ENCODE measurements at places on chromosomes 2 and 18.
A peak's percentile ranks its signal among the peaks of the same experiment; 100 is the strongest.

GRCh38 chr2:19360266-19360965 is 2.0 kb upstream of the OSR1 start:
- DNase-seq: no peak

- no peak for DNase-seq
Measured at GRCh38 chr2:173989160-173989883, 24.1 kb upstream of the SP3 start.

DNA sequence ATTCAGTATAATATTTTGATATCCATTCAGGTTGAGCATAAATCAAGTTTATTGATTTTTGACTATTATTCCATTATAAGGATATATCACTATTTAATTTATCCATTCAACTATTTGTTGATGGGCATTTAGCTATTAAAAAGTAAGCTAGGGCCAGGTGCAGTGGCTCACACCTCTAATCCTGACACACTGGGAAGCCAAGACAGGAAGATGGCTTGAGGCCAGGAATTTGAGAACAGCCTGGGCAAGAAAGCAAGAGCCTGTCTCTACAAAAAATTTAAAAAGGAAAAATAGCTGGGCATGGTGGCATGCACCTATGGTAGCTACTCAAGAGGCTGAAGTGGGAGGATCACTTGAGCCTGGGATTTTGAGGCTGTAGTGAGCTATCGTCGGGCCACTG is 183.5 kb downstream of the HNMT start:
- no peak for DNase-seq

GRCh38 chr2:197315371-197315770 is 4.8 kb upstream of the ANKRD44 start:
- no peak for DNase-seq

DNA sequence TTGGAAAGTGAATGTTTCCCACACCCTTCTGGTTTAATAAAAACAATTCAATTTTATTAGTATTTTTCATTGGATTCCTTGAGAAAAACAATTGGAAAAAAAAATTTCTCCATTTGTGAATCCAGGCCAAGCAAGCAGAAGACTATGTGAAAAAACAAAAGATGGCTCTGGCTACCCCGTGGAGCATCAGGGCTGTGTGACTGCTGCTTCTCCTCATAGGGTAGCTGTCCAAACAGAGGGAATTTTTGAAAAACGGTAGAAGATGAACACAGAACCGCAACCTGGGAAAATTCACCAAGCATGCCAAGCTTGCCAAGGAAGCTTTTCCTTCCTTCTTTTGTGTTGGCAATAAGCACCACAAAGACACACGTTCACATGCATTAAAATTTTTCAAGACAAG is 71.3 kb upstream of the ACVR2A start:
- no peak for DNase-seq

DNA sequence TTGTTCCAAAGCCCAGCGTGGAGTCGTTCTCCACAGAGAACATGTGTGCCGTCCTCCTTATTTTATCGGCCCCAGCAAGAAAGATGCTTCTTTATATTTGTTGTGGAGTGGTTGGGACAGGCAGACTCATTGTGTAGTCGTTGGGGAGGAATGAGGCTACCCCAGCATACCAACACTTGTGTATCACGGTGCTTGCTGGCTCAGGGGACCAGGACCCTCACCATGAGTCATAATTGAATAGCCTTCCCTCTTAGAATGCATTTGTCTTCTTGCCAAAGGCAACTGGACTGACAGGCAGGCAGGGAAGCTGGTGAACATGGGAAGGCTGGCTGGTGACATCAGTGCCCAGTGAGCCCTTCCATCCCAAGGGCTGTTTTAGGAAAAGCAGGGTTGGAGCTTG is 4.7 kb downstream of the CAPN10 start:
- no peak for DNase-seq

DNA sequence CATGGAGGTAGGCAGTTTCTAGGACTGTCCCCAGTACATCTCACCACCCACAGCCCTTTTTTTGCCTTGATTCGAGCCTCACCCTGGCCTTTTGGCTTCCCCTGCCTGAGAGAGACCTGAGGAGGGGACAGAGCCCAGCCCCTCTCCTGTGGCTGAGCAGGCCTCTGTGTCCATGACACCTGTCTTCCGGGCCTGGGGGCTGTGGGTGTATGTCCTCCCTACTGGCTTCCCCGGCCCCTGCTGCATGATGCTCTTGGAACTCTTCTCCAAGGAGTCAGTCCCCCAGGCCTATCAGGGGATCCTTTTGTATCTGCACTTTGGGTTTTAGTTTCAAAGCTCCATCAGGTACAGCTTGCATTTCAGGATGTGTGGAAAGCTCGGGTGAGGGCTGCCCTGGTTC is 80.4 kb downstream of the STPG4 start:
- DNase-seq: no peak

DNA sequence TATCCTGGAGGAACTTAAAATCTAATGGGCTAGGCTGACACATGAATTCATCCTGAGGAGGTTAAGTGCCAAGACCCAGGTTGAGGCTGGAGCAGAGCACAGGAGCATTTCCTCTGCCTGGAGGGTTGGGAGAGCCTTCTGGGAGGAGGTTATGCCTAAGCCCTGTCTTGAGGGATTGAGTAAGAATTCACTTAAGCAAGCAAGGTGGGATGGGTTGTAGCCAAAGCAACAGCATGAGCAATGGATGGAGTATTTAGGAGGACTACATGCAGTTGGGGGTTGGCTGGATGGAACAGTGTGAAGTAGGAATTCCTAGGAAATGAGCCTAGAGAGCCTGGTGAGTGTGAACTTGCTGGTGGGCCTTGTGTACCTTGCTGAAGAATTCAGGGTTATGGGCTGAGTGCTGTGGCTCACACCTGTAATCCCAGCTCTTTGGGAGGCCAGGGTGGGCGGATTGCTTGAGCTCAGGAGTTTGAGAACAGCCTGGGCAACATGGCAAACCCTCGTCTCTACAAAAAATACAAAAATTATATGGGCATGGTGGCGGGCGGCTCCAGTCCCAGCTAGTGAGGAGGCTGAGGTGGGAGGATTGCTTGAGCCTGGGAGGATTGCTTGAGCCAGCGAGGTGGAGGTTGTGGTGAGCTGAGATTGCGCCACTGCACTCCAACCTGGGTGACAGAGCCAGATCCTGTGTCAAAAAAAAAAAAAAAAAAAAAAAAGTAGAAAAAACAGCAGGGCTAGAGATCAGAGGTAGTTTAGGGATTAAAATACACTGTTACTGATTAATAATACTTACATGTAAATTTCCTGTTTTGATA is 22.2 kb downstream of the TANC1 start:
- DNase-seq: peak; percentile 93

GRCh38 chr2:235577404-235578330 is 83.8 kb downstream of the AGAP1 start:
- DNase-seq: peak; percentile 90

GRCh38 chr2:169294001-169294675 is 68.2 kb downstream of the LRP2 start:
- no peak for DNase-seq

DNA sequence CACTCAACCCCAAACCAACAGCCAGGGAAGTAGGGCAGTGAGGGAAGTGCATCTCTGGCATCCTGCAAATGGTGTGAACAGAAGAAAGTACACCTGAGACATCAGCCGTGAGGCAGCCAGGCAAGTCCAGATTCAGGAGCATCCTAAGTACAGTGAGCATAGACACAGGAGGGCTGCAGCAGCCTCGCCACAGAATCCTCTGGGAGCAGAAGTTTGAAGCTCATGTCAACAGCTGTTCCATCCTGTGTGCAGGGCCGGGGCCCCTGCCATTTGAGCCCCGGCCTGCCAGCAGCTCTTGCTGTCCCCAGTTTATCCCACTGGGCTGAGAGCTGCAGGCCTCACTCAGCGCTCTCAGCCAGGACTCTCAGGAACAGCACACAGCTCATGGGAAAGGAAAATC is 14.5 kb downstream of the LOXHD1 start:
- no peak for DNase-seq

- DNase-seq: no peak
Measured at GRCh38 chr2:47226923-47227220, 71.8 kb upstream of the STPG4 start.

- DNase-seq: no peak
Measured at GRCh38 chr2:144942516-144943256, 422.8 kb upstream of the ZEB2 start.

GRCh38 chr18:25805323-25805722 is 285.1 kb downstream of the SS18 start:
- no peak for DNase-seq

DNA sequence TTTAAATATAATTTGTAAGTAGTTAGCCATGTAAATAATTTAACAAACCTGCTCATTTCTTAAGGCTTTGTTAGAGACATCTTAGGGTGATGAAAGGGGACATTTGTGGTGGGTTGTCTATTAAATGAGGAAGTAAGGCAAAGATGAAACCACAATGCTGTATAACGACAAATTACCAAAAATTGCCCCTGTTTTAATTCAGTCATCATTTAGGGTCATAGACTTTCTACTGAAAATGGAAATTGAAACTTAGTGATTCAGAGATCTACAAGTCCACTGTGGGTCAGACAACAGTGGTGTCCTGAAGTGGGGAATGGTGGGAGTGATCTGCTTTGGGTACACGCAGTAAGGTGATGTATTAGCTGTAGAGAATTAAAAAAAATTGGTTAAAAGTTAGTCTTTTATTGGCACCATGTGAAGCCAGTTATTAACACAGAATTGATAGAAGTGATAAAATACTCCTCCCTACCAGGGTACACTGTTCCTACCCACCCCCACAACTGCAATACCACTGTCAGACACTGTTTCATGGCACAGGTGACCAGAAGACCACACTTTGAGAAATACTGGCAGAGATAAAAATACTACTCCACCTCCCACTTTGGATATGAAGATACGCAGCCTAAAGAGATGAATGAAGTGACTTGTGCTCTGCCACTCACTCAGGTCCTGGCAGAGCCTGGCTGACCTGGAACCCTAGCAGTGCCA is 13.4 kb downstream of the CERS6 start:
- no peak for DNase-seq

- DNase-seq: peak; percentile 76
Measured at GRCh38 chr18:76503649-76504386, 8.8 kb upstream of the ZNF516 start.

GRCh38 chr2:105809097-105809473 is 64.4 kb downstream of the NCK2 start:
- DNase-seq: peak; percentile 35

- no peak for DNase-seq
Measured at GRCh38 chr2:212915121-212915782, 236.2 kb downstream of the IKZF2 start.

- no peak for DNase-seq
Measured at GRCh38 chr2:190551928-190552327, 17.4 kb upstream of the NEMP2 start.

DNA sequence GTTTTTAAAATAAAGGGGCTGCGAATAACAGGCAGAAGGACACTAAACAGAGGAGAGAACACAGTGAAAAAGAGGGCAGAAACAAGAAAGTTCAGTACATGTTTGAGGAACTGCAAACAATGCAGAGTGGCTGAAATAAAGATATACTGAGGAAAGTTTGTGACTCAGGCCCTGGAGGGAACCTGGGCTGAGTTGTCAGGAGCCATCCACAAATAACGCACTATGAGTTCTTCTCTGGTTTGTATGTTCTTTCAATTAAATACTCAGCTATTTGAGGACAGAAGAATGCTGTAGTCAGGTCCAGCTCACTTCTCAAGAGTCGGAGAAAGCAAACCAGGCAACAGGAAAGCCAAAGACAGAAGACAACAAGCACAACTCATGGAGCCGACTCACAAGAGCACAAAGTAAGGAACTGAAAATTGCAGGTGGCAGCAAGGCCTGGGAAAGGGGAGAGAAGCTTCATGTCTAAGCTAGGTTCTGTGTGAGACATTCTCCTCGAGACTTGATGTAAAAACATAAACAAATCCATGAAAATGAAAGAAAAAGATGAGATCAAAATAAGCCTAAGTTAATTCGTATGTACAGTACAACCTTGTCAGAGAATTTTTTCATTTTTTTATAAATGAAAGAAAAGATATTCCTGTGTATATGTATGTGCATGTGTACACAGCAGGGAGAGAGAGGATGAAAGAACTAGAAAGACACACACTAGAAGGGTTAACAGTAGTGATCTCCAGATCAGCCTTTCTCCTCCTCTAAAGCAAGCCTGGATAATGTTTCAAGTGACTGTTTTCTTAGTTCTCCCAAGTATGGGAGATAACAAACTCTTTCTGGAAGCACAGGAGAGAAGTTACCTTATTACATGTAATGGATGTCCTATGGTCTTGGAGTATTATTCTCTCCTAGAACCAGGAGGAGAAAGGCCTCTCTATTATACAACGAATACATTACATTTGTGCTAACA is 41.5 kb downstream of the CHN1 start:
- DNase-seq: no peak

- DNase-seq: no peak
Measured at GRCh38 chr18:55637204-55637603, 49.2 kb upstream of the TCF4 start.

DNA sequence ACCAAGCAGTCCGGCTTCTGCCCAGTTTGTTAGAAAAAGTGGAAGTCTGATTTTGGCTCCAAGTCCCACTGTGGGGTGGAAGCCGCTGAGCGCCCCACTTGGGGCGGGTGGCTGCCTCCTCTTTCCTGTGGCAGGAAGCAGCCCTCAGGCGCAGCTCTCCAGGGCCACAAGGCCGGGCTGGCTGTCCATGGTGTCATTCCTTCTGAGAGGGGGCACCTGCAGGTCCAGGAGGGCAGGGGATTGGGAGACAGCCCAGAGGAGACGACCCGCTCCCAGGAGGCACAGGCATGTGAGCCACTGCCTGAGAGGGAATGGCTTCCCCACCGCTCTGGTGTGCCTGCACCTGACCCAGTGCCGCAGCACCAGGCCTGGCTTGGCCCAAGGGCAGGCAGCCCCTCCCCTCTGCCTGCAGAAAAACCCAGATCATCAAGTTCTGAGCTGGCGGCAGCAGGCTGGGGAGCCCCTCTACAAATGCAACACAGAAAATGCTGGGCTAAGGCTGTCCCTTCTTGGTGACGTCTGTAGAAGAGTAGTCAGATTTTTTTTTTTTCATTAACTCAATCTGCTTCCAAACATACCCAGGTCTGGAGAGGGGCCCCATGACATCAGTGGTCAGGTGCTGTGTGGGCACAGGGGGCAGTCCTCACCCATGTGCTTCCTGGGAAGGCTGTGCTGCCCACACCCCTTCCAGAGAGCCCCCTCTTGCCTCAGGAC is 38.4 kb downstream of the HS6ST1 start:
- peak; percentile 48 for DNase-seq

DNA sequence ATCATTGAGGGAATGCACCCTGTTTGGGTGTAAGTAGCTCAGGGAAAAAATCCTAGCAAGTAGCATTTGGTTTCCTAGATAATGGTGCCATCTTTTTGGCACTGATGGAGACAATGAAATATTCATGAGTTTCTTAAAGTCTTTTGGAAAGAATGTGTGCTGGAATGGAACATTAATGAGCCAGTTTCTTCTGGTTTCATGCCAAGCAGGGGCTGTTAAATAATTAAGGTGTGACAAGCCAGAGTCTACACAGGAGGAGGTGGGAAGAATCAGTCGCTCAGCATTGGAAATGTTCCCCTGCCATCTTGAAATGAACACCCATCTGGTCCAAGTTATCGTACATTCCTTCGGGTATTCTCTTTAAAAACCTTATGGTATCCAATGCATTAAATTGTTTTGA is 457.3 kb downstream of the RIT2 start:
- DNase-seq: no peak

- no peak for DNase-seq
Measured at GRCh38 chr2:72864500-72864899, 22.7 kb upstream of the SPR start.

- no peak for DNase-seq
Measured at GRCh38 chr2:173869244-173870229, 95.6 kb downstream of the SP3 start.

GRCh38 chr2:136206613-136207012 is 88.7 kb upstream of the CXCR4 start:
- DNase-seq: no peak
